ENCODE measurements at places on chromosomes 6 and 20.

DNA sequence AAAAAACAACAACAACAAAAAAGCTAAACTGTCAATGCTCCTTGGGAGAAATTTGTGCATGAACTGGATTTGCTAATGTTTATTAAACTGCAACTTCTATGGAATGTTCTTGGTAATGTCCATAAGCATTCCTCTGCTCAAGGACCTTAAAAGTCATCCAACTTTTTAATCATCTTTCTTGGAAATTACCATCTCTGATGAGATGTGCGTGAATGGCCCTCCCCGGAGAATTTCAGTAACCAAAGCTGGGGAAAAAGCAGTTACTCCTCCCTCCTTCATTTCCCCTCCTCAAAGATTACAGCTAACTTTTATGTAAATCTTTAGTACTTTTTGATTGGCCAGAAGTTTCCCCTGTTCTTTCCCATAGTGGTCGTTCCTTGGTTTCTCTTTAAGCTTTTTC lies 5.2 kb downstream of the TBCC start:
- DNase-seq = no peak

DNA sequence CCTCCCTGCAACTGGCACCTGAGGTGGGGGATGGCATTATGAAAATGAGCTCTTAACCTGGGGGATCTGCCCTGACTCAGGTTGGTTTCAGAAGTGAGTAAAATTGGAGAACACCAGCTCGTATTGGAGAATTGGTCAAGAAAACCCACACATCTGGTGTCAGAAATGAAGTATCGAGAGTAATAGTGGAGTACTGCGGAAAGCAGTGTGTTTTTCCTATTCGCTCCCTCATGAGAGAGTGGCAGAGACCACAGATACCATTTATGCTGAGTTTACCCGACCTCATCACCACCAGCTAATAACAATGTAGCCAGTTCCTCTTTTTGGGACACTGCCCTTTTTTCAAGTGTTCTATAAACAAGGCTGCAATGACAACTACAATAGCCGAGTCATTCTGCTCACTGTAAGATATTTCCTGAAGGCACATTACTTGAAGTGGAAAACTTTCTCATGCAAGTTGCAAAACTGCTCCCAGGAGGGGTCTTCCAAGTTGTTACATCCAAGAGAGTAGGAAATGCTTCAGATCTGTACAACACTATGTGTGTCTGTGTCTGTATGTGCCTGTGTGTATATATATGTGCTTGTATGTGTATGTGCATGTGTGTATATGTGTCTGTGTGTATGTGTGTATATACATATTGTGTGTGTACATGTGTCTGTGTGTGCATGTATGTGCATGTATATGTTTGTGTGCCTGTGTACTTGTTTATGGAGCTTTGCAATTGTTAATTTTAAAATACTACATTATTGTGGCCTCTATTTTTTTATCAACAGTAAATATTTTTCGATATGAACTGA lies 106.0 kb upstream of the CST7 start:
- DNase-seq = no peak

DNA sequence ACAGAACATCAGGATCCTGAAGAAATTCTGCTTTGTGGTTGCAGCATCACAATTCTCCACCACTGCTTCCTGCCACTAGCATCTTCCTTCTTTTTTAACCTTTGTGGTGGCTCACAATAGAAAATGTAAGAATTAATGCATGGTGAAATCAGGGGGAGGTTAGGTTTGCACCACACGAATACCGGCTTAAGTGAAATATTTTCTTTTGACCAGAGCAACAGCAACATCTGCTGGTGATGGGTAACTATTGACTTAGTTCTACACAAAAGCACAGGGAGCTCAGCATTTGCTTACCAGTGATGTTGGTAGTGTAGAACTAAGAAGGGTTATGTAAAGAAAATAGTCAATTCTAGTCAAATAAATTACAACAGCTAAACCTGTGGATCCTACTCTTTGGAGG lies 280.5 kb downstream of the SYNE1 start:
- no peak for DNase-seq

DNA sequence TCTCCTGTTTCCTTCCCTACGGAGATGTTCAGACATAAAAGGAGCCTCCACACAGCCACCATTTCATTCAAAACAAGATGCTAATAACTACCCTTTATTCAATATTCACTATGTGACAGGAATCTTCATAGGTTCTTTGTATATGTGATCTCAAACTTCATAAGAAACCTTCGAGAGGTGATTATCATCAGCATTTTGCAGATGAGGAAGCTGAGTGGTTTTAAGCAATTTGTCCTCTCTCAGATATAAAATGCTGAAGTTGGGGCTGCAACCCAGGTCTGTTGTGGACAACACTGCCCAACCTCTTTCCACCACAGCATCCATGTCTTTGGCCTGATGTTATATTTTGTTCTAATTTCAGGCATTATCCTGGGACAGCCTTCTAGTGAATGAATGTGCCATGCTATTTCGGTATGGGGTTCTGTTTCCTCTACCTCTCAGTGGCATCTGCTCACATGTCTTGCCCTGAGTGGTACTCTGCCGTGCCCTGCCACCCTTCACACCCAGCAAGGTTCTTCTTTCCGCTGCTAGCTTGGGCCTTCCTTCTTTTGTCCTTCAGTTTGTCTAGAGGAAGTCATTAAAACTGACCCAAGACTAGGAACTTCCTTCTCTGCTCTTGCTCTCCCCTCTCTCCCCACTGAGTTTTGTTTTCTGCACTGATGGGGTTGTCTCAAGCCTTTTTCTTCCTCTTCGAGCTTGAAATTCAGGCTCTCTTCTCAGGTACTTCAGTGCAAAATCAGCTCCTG lies 300.9 kb upstream of the PRDM1 start:
- no peak for DNase-seq

DNA sequence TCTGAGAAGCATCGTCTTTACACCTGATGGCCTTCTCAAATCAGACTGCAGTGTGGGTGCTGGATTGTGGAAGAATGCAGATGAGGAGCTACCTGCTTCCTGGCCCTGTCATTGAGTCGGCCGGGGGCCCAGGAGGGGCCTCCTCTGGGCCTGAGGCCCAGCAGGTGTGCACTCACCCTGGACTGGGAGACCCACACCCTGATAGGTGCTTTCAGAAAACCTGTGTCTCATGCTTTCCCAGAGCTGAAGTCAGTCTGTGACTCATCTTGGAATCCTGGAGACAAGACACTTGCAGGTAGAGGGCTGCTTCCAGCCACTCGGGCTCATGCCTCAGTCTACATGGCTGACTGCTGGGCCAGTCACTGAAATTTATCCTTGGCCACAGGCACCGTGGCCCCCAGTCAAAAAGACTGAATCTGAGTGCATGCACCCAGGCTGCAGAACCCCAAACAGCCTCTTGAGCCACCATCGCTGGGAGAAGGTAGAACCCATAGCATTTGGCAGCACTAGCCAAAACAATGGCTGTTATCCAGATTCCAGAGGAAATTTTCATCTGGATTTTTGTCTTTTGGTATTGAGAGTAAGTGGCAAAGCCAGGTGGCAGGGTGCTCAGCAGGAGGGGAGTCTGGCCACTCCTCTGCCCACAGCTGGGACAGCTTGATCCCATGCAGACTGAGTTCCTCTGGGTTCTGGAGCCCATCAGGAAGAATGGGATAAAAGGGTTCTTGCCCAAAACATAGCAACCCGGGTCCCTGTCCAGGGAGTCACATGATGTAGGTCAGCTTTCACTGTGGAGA lies 182.0 kb upstream of the CST7 start:
- no peak for DNase-seq

DNA sequence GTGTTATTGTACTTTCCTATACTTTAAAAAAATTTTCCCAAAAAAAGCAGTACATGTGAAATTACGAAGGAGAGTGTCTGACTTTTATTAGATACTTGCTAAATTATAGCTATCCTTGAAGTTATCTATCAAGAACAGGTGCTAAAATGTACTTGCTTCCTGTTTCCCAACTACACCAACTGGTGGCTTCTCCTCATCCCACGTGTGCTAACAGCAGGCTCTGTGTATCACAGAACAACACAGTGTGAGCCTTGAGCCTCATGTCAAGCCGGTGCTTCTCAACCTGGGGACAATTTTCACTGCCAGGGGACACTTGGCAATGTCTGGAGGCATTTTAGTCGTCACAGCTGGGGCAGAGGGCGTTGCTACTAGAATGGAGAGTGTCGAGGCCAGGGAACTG lies 36.2 kb upstream of the CDYL start:
- DNase-seq = no peak

DNA sequence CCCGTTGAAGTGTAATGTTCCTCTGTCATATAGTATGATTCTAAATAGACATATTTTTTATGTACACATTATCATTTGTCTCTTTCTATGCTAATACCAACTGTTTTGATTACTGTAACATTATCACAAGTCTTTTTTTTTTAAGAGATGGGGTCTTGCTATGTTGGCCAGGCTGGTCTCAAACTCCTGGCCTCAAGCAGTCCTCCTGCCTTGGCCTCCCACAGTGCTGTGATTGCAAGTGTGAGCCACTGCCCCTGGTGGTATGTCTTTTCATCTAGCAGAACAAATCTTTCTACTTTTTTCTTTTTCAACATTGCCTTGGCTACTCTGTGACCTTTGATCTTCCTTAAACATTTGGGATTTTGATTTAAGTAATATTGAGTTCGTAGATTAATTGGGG lies 57.7 kb downstream of the SLX4IP start:
- no peak for DNase-seq

DNA sequence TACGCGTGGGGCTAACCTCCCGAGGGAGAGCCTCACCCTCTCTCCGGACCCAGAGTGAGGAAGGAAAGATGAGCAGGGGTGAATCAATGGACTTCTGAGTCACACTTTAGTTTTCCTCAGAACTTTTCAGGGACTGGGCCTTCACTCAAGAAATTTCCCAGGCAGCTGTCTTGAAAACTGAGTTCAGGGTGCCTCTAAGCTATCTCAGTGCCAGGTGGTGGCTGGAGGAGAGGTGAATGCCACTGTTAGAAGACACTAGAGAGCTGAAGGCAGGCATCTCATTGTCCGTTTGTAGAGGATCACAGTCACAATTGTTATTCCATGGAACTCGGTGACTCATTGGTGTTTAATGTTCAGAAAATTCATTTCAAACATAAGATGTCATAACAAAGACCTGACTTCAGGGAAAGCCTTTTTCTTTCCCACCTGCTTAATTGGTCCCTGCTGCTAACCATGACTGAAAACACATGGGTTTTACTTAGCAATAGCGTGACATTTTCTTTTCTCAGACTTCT lies 5.3 kb upstream of the SERPINB6 start:
- no peak for DNase-seq

GRCh38 chr6:45196121-45196520 lies 132.0 kb upstream of the RUNX2 start:
- no peak for DNase-seq

DNA sequence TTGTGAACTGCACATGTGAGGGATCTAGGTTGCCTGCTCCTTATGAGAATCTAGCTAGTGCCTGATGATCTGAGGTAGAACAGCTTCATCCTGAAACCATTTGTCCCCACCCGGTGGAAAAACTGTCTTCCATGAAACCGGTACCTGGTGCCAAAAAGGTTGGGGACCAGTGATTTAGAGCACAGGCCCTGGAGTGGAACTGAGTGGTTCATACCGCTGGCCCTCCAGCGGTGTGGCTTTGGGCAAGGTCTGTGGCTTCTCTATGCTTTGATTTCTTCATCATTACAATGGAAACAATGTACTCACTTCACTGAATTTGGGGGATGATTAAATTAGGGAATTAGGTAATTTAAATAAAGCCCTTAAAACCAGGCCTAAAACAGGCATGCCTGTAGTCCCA lies 36.3 kb downstream of the CD164 start:
- no peak for DNase-seq

- no peak for DNase-seq
These were observed 651 bp upstream of the BLTP3A start for GRCh38 chr6:34791164-34791700.

- no peak for DNase-seq
These were observed 89.7 kb downstream of the CD40 start for GRCh38 chr20:46207793-46208192.

- no peak for DNase-seq
These were observed 26.2 kb downstream of the CCDC167 start for GRCh38 chr6:37473364-37474095.

GRCh38 chr6:96841345-96841744 lies 4.1 kb upstream of the GPR63 start:
- no peak for DNase-seq

Data from activated T-cell treated with anti-CD3 and anti-CD28 coated beads, Interleukin-2, amount 50 U/mL, for 48 hours (primary cell).